ENCODE measurements at places on chromosomes 3 and 15. TPM values are rescaled to one million over a fixed set of nuclear protein-coding genes. Genes with fewer than 3 reads are reported as not detected.

DNA sequence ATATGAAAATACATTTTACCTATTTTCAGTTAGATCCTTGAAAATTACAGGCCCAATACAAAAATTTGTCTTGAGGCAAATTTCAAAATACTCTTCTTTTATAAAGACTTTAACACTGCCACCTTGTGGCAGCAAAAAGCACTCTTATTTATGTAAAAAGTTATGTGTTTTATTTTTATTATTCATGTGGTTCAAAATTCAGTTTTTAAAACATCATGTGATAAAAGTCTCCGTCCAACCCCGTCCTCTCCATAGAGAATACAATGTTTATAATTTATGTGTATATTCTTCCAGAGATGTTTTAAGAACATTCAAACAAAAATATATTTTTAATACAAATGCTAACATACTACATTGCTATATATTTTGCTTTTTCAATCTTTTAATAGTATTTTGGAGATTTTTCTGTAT is 36.9 kb upstream of the TRIM59 start:
- DNase-seq: no peak
- no peaks in the 10 kb centered on the region for H3K27me3 ChIP-seq
- H3K4me3 ChIP-seq: no peak overlapping the region
- no peaks in the 10 kb centered on the region for H3K4me1 ChIP-seq
- no peak overlapping the region for H3K27ac ChIP-seq

The SPATA12 gene
- total RNA-seq: not detected

- no peak overlapping the region for H3K4me3 ChIP-seq
- H3K4me1 ChIP-seq: no peaks in the 10 kb centered on the region
- no peaks in the 10 kb centered on the region for H3K36me3 ChIP-seq
- no peak overlapping the region for H3K27ac ChIP-seq
- no peaks in the 10 kb centered on the region for H3K27me3 ChIP-seq
Observed at GRCh38 chr15:66095871-66096687, 157.5 kb downstream of the MEGF11 start.

DNA sequence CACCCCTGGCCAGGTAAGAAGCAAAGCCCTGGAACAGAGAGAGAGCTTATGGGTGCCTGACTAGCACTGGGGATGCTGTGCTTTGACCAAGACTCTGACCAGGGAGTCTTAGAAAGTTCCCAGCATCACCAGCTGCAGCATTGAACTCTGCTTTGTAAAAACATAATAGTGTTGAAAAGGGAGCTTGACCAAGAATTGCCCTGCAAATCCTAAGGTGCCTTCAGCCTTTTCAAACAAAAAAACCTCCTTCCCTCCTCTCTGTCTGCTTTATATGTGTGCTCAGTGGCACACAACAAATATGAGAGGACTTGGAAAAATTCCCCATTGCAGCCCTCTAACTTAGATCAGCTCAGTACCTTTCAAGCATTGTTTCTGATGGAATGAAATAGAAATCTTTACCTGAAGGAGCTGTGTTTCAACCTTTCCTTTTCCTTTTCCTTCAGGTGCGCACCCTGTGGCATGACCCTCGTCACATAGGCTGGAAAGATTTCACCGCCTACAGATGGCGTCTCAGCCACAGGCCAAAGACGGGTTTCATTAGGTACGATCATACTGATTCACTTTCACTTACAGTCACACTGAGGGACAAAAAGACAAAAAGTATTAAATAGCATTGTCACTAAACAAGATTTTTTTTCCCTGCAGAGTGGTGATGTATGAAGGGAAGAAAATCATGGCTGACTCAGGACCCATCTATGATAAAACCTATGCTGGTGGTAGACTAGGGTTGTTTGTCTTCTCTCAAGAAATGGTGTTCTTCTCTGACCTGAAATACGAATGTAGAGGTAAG is 13.0 kb downstream of the THBS1 start:
- no peak overlapping the region for H3K4me3 ChIP-seq
- peaks cover 30% of the 10 kb centered on the region for H3K36me3 ChIP-seq
- no peak for DNase-seq
- H3K27me3 ChIP-seq: no peaks in the 10 kb centered on the region

All from esophagus squamous epithelium (tissue), 5 donors.